ENCODE measurements at places on chromosomes 6 and 20. TPM values are rescaled to one million over a fixed set of nuclear protein-coding genes. Genes with fewer than 3 reads are reported as not detected.

Gene STMN3
- 26.8 TPM for total RNA-seq

Gene OLIG3
- not detected for total RNA-seq

Gene SNAP25
- not detected for total RNA-seq

Gene MRAP2
- 1.3 TPM for total RNA-seq

Gene LY6G6F
- not detected for total RNA-seq

Gene TUBB2B
- 10.4 TPM for total RNA-seq

Gene CST2
- total RNA-seq, result 5.6 TPM

Gene SPATS1
- not detected for total RNA-seq

Gene SLX4IP
- 3.7 TPM for total RNA-seq

Gene CLDN20
- not detected for total RNA-seq

Gene LHFPL5
- not detected for total RNA-seq

Gene CHRNA4
- not detected for total RNA-seq

Gene RREB1
- 12.4 TPM for total RNA-seq
